ENCODE measurements at places on chromosomes 2 and 18.
A peak's percentile ranks its signal among the peaks of the same experiment; 100 is the strongest.

DNA sequence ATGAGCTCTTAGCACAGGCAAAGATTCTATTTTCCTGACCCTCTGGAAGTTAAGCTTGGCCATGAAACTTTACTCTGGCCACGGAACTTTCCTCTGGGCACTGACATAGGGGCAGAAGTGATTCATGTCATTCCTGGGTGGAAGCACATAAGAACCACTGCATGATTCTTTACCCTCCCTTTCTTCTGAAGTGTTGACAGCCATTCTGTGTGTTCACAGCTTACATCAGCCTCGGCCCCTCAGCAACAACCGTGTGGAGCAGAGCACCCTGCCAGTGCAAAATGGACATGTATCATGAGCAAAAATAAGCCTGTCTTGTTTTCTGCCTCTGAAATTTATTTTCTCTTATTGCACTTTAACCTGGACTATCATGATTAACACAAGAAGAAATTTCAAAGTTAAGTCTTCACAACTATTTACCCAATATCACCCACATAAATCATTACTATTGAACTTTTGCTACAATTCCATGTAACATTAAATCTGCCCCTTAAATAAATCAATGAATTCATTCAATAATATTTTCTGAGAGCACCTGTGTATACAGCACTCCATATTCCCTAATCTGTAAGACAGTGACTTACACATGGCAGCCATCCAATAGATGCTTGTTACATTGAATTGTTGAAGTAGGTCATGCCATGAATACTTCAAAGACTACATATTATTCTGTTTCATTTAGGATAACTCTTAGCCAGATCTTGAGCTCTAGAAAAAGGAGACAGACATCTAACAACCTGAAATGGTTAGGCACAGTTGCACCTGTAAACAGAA, 531.9 kb downstream of the IRS1 start:
- DNase-seq: no peak

- DNase-seq: no peak
Observed at GRCh38 chr2:207206011-207206410, 40.3 kb upstream of the KLF7 start.

DNA sequence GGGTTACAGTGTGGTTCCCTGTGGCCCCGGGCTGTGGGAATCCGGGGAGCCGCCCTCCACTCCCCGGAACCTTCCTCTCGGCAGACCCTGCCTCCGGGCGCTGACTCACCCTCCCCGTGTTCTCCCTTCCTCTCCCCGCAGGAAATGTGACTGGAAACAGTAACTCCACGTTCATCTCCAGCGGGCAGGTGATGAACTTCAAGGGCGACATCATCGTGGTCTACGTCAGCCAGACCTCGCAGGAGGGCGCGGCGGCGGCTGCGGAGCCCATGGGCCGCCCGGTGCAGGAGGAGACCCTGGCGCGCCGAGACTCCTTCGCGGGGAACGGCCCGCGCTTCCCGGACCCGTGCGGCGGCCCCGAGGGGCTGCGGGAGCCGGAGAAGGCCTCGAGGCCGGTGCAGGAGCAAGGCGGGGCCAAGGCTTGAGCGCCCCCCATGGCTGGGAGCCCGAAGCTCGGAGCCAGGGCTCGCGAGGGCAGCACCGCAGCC, 59.5 kb downstream of the TNFRSF11A start:
- no peak for DNase-seq

DNA sequence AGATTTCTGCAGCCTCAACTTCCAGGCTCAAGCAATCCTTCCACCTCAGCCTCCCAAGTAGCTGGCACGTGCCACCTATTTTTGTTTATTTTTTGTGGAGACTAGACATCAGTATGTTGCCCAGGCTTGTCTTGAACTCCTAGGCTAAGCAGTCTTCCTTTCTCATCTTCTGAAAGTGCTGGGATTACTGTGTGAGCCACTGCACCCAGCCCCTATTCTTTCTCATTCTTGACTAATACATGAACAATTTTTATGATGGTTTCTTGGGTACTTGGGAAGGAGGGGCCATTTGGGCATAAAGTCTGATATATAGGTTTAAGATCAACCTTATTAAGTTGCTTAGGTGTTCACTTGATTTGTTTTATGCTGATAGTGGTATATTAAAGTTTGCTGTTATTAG, 26.2 kb downstream of the EPC2 start:
- DNase-seq: no peak

- peak; percentile 32 for DNase-seq
Observed at GRCh38 chr18:57802213-57803102, 657 bp downstream of the ATP8B1 start.

DNA sequence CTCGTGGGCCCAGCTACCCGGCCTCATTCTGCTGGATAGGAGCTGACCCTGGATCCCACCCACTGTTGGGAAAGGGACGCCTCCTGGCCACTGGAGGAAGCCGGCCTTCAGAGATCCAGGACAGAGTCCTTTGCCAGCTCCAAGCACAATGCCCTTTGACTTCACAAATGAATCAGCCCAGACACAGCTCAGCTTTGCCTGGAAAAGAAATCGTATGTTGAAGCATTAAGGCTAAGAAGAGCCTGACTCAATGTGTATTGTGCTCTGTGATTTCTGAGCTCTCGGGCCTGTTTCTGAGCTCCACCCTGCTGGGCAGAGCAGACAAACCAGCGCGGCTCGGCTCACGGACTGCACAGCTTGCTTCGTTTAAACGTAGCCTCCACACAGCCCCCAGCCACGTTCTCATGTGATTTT, 162.9 kb upstream of the APCDD1 start:
- DNase-seq: no peak

GRCh38 chr18:76479351-76480238, 15.4 kb downstream of the ZNF516 start:
- no peak for DNase-seq

- no peak for DNase-seq
Observed at GRCh38 chr2:158184556-158185343, 83.1 kb downstream of the UPP2 start.

- no peak for DNase-seq
Observed at GRCh38 chr2:20398956-20399567, 47.8 kb upstream of the RHOB start.

- no peak for DNase-seq
Observed at GRCh38 chr2:190666895-190667294, 18.0 kb downstream of the NAB1 start.

Measured in DND-41 (cell line).